Substantia nigra (tissue), 51 donors: ENCODE measurements at places on chromosomes 3 and 15.

DNA sequence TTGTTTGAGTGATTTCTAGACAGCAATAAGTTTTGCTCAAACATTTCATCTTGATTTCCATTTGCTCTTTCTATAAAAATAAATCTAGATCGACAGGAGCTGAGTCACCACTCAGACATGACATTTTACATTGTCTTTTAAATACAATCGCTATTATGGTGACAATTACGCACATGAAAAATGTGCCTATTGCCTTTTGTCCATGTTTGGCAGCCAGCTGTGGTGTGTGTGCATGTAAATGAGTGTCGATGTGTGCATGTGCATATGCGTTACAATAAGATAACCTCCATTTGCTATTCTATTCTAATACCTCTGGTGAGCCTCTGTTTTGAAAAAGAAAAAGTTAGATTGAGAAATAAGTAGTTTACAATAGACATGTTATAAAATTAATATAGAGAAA, 89.7 kb upstream of the GRM7 start:
- no peak for DNase-seq

GRCh38 chr3:167705840-167706239, 28.9 kb downstream of the PDCD10 start:
- DNase-seq = no peak

- no peak for DNase-seq
These were observed 569.3 kb downstream of the MECOM start for GRCh38 chr3:169094204-169094603.

- DNase-seq = no peak
These were observed 130.3 kb downstream of the NR1I2 start for GRCh38 chr3:119912220-119912619.

- DNase-seq = no peak
These were observed 28.8 kb upstream of the RYK start for GRCh38 chr3:134279466-134279865.

DNA sequence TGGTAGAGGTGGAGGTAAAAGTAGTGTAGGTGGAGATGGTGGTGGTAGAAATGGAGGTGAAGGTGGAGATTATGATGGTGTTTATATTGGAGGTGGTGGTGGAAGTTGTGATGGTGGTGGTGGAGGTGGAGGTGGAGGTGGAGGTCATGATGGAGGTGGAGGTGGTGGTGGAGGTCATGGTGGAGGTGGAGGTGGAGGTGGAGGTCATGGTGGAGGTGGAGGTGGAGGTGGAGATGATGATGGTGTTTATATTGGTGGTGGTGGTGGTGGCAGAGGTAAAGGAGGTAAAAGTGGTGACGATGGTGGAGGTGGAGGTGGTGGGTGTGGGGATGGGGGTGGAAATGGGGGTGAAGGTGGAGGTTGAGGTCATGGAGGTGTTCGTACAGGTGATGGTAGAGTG, 107.8 kb downstream of the ASB7 start:
- no peak for DNase-seq

DNA sequence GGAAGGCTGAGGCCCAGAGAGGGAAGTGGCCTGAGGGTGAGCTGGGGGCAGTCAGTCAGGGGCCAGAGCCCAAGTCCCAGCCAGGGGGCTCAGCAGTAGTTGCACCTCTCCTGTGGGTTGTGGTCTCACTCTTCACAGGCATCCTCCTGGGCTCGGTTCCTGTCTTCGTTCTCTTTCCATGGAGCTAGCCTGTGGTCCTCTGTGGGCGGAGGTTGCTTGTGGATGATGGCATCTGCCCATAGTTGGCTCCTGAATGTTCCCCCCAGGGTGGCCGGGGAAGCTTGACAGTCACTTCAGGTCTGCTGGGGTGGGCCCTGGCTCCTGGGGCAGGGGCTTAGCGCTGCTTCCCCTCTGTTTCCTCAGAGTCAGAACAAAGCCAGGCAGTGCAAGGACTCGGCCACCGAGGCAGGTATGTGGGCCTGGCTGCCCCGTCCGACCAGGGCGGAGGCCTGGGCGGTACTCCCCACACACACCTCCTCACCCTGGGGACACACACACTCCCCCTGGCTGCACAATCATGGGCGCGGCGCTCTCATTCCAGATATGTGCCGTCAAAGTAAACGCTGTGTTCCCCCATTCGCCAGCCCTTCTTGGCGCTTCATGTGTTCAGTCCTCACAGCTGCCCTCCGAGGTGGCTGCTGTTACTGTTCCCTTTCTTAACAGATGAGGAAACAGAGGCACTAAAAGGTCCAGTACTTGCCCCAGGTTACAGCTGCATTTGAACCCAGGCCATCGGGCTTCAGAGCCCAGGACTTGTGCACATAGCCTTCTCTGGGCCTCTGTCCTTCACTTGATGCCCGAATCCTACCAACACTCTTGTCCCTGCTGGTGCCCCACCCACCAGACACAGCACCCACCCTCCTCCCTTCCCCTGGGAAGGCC, 34.5 kb downstream of the PSTPIP1 start:
- DNase-seq = no peak

DNA sequence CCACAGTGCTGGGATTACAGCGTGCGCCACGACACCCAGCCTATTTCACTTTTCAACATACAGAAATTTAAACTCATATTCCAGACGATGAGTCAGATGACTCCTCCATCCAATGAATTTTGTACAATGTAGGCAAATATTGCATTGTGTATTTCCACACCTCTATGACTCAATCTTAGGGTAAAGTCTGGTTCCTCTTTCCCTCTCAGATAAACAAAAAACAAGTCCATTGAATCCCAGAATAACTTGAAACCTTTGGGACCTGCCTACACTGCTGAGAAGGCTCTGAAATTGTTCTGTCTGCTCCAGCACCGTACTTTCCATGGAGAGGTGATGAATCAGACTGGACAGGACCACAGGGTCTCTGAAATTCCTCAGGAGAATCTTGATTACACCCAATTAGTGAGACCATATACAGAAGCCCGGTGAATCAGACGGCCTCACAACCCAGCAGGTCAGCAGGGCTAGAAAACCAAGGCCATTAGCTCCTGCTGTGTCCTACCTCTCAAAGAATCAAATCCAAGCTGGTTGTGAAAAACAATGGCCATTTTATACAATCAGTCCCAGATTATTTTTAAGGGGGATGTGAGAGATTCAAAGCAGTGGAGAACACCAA, 112.6 kb downstream of the ERC2 start:
- DNase-seq = no peak

DNA sequence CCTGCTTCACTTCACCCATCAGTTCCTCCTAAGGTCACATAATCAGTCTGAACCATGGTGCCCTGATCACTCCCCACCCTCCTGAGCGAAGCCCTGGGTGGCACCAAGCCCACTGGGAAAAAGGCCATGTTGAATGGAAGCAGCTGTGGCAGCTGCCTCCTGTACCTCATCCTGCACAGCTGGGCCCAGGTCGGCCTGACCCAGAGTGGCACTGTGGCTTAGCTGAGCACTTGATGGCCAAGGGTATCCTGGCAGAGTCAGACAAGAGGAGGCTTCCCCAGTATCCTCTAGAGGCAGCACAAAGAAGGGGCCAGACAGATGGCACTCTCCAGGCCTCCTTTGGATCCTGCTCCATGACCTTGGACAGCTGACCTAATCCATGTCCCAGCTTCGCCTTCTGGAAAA, 68.4 kb downstream of the TLE3 start:
- DNase-seq = no peak

GRCh38 chr3:23685541-23686258, 120.1 kb upstream of the UBE2E1 start:
- DNase-seq = no peak

DNA sequence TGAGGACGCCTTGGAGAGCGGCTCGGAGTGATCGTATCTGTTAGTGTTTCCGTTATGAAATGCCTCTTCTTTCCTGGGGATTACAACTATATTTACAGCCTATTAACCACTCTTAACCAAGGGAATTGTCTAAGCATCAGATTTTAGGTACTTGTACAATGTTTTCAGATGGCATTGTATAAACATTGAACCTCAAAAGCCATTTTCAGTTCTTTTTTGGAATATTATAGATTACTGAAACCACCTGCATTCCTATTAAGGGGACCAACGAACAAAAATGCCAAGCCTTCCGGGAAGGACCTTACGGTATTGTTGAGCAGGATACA, 1.1 kb downstream of the NEO1 start:
- DNase-seq = no peak

DNA sequence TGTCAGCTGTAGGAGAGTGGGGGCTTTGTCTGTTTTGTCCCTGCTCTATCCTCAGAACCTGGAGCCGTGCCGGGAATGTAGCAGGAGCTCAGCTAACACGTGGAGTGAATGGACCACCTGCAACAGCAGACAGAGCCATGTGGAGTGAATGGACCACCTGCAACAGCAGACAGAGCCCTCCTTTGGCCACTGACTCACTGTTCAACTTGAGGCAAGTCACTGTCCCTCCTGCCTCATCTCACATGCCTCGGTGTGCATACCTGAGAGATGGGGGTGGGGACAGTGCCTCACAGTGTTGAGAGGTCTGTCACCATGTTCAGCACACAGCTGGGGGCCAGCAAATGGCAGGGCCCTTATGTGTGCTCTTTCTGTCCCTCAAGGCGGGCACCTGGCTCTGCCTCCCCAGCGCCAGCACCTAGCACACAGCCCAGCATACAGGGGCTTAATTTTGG, 27.9 kb downstream of the FEM1B start:
- no peak for DNase-seq

DNA sequence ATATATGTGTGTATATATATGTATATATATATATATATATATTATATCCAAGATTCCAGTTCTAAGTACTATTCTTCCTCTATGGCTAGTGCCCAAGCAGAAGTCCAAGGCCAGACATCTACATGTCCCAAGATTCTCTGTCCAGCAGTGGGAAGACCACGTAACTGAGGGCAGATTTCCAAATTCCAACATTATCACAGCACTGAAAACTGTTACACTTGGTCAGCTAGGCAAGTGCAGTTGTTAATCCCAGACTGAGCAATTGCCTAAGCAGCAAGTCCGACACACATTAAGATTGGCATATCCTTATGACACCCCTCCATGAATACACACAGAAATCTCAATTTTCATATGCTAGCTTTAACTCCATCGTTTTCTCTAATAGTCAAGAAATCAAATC, 1148.5 kb downstream of the IGSF11 start:
- no peak for DNase-seq

DNA sequence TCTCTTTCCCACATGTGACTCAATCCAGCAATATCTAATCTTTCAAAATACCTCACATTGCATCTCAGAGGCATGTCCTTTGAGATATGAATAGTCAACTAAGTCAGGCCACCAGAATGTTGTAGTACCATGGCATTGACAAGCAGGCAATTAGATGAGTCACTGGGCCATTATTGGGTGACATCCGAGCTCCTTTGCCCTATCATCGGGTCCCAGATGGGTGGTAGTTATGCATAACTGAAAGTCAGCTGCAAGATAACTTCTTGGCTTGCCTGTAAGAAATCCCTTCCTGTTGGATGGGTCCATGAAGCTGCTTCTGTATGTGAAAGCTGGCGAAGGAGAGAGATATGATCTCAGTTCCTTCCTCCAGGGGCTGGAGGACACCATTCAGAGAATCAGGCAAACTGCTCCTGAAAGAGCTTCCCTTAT, 32.8 kb downstream of the ARRDC4 start:
- DNase-seq = no peak

- no peak for DNase-seq
These were observed 12.0 kb downstream of the CSRNP1 start for GRCh38 chr3:39141171-39141995.

- DNase-seq = no peak
These were observed 130.7 kb downstream of the EBLN2 start for GRCh38 chr3:73192036-73192738.

- no peak for DNase-seq
These were observed 76.1 kb downstream of the ABHD5 start for GRCh38 chr3:43766672-43767465.

- no peak for DNase-seq
These were observed 84.5 kb downstream of the AQP9 start for GRCh38 chr15:58222679-58223078.

GRCh38 chr15:63517202-63517601, 12.8 kb downstream of the USP3 start:
- DNase-seq = no peak

DNA sequence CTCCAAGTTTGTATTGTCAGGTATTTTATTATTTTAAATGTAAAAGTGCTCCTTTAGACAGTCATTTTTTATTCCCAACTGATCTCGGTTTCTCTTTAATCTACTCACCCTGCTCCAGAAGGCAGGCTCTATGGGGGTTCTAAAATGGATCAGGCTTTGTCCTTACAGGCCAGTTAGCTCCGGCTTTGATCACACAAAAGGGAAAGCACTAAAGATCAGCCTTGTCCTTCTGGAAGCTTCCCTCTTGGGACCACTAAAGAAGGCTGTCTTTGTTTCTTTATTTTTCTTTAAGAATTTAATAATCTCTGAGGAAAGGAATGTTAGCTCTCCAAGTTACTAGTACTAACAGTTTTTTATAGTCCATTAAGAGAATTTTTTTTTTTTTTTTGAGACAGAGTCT, 560.5 kb upstream of the ZNF717 start:
- DNase-seq = no peak

DNA sequence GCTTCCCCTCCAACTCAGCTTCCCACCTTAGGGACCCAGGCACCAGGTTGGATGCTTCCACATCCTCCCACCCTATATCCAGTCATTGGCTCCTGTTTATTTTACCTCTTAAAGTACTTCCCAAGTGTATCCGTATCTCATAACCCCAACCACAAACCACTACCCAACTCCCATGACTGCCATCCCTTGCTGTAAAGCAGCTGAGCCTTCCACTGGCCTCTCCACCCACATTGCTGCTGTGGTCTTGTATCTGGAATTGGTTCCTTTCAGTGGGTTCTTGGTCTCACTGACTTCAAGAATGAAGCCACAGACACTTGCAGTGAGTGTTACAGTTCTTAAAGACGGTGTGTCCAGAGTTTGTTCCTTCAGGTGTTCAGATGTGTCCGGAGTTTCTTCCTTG, 79.8 kb upstream of the HRH1 start:
- no peak for DNase-seq

DNA sequence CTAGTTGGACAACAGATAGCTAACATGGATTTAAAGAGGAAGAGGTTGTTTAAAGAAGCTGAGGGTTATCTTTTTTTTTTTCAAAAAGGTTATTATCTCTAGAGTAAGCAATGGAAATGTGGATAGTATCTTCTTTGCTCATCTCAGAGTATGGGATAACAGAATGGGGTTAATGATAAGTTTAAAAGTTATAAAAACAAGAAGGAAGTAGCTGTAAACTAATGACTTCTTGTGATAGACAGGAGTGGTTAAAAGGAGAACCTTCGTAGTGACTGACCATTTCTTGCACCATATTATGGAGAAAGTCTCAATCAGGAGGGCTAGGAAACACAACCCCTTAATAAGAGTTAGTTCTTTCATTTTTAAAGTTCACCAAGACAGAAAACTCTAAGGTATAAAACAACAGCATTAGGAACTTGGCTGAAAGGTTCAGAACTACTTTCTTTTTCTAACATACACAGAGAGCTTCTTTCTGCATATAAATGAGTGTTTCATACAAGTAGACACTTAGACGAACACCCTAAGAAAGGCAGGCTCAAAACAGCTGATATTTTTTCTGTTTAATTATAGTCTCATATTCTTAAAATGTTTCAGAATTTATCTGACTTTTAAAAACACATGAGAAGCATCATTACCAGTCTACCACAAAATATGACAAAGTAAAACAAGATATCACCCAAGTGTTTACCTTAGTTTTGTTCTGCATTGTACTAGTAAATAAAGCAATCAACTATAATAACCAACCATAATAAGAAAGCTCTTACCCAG, 140.0 kb downstream of the MEIS2 start:
- DNase-seq = no peak

- DNase-seq = no peak
These were observed 108.8 kb upstream of the GPR149 start for GRCh38 chr3:154538566-154539360.

GRCh38 chr15:45796433-45796832, 161.6 kb downstream of the SQOR start:
- no peak for DNase-seq

GRCh38 chr15:23912191-23912590, 225.1 kb upstream of the NDN start:
- no peak for DNase-seq
